ENCODE measurements at places on chromosomes 7 and 10.

GRCh38 chr10:7606951-7607404, 59.8 kb downstream of the ITIH5 start:
- no peak for DNase-seq

- no peak for DNase-seq
Observed at GRCh38 chr7:28203508-28204240, 23.1 kb upstream of the JAZF1 start.

DNA sequence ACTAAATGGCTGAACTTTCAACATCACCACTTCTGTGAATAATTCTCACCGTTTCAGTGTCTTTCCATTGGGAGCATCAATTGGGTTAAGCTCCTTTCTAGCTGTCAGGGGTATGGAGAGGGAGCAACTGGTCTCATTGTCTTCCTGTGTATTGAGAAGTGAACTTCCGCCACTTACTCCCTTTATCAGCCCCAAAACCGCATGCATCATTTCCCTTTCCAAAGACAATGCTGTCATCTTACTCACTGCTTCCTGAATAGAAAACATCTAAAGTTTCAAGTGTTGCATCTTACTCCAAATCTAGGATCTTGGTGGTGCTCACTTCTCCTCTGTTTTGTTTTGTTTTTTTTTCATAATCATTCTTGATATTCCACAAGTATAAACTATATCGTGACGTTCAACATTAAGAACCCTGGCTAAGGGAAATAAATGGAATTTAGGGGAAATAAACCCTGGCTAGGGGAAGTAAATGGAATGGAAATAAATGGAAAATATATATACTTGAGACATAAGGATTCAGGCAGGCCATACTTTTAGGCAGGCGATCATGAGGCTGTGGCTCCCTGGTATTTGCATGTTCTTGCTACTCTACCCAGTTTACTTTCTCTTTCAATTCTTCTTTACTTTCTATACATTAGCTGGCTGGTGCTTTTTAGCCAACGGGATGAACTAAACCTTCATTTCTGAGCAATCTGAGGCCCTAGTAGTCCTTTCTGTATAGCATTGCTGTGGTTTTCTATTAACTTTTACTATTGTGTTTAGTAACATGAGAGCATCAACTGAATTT, 371.9 kb downstream of the BMPER start:
- no peak for DNase-seq

- no peak for DNase-seq
Observed at GRCh38 chr10:46310143-46310514, 23.3 kb downstream of the ANTXRL start.

- DNase-seq = no peak
Observed at GRCh38 chr7:26348234-26348851, 56.7 kb downstream of the SNX10 start.

DNA sequence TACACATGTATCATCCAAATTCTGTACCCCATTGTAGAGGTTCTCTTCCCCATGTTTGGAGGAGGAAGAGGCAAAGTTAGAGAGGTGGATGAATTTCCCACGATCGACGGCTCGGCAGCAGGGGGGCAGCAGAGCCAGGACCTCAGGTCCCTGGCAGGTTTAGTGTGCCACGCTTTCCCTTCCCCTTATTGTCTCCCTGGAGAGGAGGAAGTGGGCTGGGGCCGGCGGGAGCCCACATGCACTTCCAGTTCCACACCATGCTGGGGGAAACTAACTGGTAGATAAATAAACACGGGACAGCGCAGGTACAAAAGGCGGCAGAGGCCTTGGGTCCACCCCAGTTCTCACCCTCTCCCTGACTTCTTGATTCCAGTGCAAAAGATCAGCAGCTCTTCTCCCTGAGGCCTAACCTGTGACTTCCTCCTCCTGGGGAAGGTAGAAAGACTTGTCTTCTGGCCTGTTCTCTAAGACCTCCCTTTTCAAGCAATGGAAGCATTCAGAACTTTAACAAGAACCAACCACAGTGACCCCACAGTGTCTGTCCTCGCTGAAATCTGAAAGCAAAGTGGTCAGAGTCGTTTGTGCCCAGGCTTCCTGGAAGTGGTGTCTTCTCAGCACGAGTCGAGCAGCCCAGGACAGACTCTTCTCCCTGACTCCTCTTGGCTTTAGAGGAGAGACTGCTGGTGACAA, 30.5 kb upstream of the SRGN start:
- no peak for DNase-seq

- no peak for DNase-seq
Observed at GRCh38 chr7:111531993-111532392, 30.3 kb downstream of the IMMP2L start.

DNA sequence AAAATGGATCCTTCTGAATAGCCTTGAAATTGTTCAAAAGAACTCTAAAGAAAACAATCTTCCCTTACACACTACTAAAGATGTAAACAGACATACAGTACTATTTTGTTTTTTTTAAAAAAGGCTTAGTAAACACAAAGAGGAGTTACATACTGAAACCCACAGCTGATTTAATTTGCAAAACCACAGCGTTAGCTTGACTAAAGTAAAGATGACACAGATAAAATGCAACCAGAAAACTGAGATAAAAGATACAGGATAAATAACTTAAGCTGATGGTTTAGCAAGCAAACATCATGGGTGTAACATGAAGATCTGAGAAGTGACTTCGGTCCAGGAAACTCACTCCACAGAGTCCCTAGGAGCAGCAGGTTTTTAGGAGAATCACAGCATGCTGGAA, 21.8 kb downstream of the PRKCQ start:
- no peak for DNase-seq

- DNase-seq = no peak
Observed at GRCh38 chr7:102097601-102098161, 189.0 kb upstream of the SH2B2 start.
